DMS 273 treated with DMSO at 0.1 percent for 48 hours (cell line): ENCODE measurements at places on chromosomes 2 and 18.

DNA sequence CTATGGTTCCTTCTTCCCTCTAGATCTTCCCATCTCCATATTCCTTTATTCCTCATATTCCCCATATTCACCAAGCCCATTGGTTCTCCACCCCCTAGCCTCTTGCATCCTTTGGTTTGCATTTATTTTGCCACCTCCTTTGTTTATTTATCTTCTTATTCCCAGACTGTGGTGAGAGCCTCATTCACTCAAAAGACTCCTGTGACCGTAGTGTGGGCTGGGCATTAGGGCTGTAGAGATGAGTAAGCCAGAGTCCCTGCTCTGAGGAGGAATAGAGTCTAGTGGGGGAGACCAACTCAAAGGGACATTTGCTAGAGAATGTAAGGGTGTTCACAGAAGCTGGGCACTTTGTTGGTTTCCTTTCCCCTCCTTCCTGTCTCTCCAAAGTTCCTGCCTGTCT lies 8.3 kb downstream of the ATG16L1 start:
- no peak for DNase-seq

DNA sequence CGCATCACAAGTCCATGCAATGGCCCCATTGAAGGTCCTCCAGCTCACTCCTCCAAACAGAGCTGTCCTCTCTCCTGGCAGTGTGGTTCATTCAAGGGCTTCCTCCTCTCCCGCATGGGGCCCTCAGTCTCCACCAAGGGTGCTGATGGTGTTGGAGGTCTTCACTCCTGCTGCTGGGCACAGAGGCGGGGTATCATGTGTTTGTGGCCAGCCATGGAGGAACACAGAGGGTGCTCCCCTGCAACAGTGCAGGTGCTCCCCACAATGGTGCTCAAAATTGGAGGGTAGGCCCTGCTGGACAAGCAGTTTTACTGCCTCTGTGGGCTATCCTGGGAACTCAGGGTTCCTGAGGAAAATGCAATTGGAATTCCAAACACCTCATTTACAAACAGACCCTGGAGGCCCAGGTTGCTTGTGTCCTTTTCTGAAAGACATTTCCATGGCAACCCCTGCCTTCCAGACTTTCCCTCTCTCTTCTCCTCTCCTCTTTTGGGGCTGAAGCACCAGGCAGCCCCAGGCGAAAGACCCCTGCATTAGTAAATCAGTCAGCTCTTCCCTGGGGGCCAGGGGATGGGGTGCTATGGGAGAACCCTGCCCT lies 256.0 kb downstream of the HAUS1 start:
- DNase-seq, result no peak

GRCh38 chr2:126882736-126883665 lies 15.7 kb upstream of the TEX51 start:
- no peak for DNase-seq

DNA sequence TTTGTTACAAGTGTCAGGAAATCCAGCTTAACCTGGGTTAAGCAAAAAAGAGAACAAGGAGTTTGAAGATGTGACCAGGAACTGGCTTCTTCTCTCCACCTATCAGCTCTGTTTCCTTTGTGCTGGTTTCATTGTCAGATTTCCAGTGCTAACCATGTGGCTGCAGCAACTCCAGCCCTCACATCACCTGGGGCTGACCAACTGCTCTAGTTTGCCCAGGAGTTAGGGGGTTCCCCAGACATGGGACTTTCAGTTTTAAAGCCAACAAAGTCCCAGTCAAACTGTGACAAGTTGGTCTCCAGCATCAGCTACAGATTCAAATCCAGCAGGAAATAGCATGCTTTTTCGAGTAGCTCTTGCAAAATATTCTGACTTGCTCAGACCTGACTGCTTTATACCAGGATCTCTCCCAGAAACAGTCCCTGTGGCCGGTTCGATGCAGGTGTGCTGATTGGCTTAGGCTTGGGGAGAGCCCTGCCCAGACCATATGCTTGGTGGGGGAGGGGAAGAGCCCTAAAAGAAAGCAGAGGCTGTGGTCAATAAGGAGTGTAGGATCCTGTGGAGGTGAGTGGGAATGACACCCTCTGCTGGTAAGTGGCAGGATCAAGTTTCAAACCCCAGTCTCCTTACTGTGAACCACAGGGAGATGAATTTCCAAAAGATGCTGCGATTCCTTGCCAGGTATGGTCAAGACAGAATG lies 49.5 kb downstream of the KCNE4 start:
- peak; percentile 59 for DNase-seq

- DNase-seq, result peak; percentile 43
Observed at GRCh38 chr2:137865954-137866540, 98.2 kb upstream of the HNMT start.
